Muscle of leg (tissue), 16 donors: ENCODE measurements at places on chromosomes 3 and 15. TPM values are rescaled to one million over a fixed set of nuclear protein-coding genes. Genes with fewer than 3 reads are reported as not detected.

The MOBP gene
- not detected for total RNA-seq

The CCDC9B gene
- 5.3 TPM for total RNA-seq

The ATP13A5 gene
- total RNA-seq, result 0.09 TPM

The C3orf20 gene
- 0.09 TPM for total RNA-seq

The P2RY1 gene
- total RNA-seq, result 6.8 TPM

The WDR48 gene
- 27.7 TPM for total RNA-seq

The A4GNT gene
- total RNA-seq, result not detected

The TF gene
- total RNA-seq, result 4.1 TPM

The TRPC1 gene
- 16.3 TPM for total RNA-seq

The KBTBD12 gene
- total RNA-seq, result 18.2 TPM

The IGDCC3 gene
- 1.8 TPM for total RNA-seq

The RYR3 gene
- total RNA-seq, result 22.0 TPM

The LDHAL6B gene
- not detected for total RNA-seq
